ENCODE measurements at places on chromosomes 11 and 22. TPM values are rescaled to one million over a fixed set of nuclear protein-coding genes. Genes with fewer than 3 reads are reported as not detected.

GRCh38 chr22:38402204-38402603, 52.8 kb downstream of the KCNJ4 start:
- H3K4me1 ChIP-seq, result peaks cover 7% of the 10 kb centered on the region
- no peaks in the 10 kb centered on the region for H3K36me3 ChIP-seq
- H3K4me3 ChIP-seq, result no peak overlapping the region
- no peak overlapping the region for H3K27ac ChIP-seq
- DNase-seq, result no peak
- H3K27me3 ChIP-seq, result peaks cover 21% of the 10 kb centered on the region

- H3K27ac ChIP-seq, result no peak overlapping the region
- no peak for DNase-seq
- no peaks in the 10 kb centered on the region for H3K36me3 ChIP-seq
- no peak overlapping the region for H3K4me3 ChIP-seq
- peaks cover 27% of the 10 kb centered on the region for H3K27me3 ChIP-seq
- no peaks in the 10 kb centered on the region for H3K4me1 ChIP-seq
These were observed 41.8 kb downstream of the GDPD4 start for GRCh38 chr11:77259641-77260040.

DNA sequence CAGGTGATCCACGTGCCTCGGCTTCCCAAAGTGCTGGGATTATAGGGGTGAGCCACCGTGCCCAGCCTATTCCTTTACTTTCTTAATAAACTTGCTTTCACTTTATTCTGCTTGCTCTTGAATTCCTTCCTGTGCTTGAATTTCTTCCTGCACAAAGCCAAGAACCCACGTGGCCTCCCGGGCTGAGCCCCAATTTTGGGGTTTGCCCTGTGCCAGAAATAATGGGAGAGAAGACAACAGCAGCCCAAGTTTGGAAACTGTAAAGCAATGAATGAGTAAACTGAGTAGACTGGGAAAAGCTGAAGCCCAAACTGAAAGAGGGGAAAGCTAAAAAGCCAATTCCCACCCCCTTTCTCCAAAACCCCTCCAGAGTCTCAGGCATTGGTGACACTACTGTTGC, 136.4 kb downstream of the NECTIN1 start:
- peaks cover 4% of the 10 kb centered on the region for H3K4me1 ChIP-seq
- H3K4me3 ChIP-seq, result no peak overlapping the region
- H3K27ac ChIP-seq, result no peak overlapping the region
- DNase-seq, result no peak
- peaks cover 14% of the 10 kb centered on the region for H3K27me3 ChIP-seq

- no peaks in the 10 kb centered on the region for H3K27me3 ChIP-seq
- H3K4me1 ChIP-seq, result no peaks in the 10 kb centered on the region
- no peak overlapping the region for H3K4me3 ChIP-seq
- no peak overlapping the region for H3K27ac ChIP-seq
- DNase-seq, result no peak
These were observed 211.4 kb downstream of the AASDHPPT start for GRCh38 chr11:106288822-106289387.

GRCh38 chr11:110455718-110456117, 26.0 kb downstream of the FDX1 start:
- peak overlapping the region; percentile 22 for H3K4me3 ChIP-seq
- H3K27ac ChIP-seq, result peak overlapping the region; percentile 10
- peaks cover 55% of the 10 kb centered on the region for H3K4me1 ChIP-seq
- peaks cover 62% of the 10 kb centered on the region for H3K36me3 ChIP-seq
- no peaks in the 10 kb centered on the region for H3K27me3 ChIP-seq

- H3K4me1 ChIP-seq, result peaks cover 1% of the 10 kb centered on the region
- no peak overlapping the region for H3K4me3 ChIP-seq
- DNase-seq, result no peak
- H3K36me3 ChIP-seq, result no peaks in the 10 kb centered on the region
- H3K27ac ChIP-seq, result no peak overlapping the region
- H3K27me3 ChIP-seq, result peaks cover 28% of the 10 kb centered on the region
These were observed 18.5 kb downstream of the BLID start for GRCh38 chr11:122097419-122098001.

DNA sequence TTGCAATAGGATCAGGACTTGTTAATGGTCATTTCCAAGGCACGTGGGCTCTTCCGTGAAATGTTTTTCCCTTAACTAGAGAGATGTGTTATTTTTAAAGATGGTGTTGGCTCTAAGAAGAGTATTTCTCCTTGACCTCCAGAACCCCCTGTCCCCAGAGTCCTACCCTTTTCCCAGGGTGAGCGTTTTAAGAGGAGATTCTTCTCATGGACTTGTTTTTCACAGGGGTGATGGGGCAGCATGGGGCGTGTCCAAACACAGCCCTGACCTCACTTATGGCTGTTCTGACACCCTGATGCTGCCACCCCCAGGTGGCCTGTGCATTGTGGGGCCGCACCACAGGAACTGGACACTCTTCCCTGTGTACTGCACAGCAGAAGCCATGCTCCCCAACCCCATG, 335.7 kb downstream of the TBC1D22A start:
- DNase-seq, result no peak
- H3K4me3 ChIP-seq, result no peak overlapping the region
- peaks cover 2% of the 10 kb centered on the region for H3K4me1 ChIP-seq

The C11orf86 gene
- not detected for total RNA-seq

The PPP1CA gene
- total RNA-seq, result 250 TPM

The SYCE3 gene
- 0.62 TPM for total RNA-seq

The ISX gene
- not detected for total RNA-seq

The LDHAL6A gene
- not detected for total RNA-seq

The BACE1 gene
- total RNA-seq, result 0.32 TPM

The C22orf42 gene
- total RNA-seq, result not detected
